Activated CD4-positive, alpha-beta T cell treated with anti-CD3 and anti-CD28 coated beads, Interleukin-2, amount 50 U/mL, for 16 hours (primary cell): ENCODE measurements at places on chromosomes 12 and 14.

GRCh38 chr12:32756476-32757066 lies 874 bp upstream of the YARS2 start:
- no peak for DNase-seq

DNA sequence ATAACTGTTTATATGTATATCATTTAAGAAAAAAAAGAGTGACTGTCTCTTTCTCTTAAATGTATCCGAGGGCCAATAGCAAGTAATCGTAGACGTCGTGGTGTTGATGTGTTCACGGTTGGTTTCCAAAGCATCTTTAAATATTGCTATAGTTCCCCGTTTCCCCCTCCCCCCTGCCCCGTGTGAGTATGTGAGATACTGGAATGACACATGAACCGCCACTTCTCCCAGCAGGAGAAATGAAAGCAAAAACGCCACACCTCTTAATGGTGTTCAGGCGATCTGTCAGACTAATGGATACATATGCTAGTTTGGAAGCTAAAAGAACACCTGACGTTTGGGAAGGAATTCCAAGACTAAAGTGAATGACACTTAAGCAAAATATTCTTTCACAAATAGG lies 258.3 kb downstream of the FOXN3 start:
- DNase-seq, result no peak

DNA sequence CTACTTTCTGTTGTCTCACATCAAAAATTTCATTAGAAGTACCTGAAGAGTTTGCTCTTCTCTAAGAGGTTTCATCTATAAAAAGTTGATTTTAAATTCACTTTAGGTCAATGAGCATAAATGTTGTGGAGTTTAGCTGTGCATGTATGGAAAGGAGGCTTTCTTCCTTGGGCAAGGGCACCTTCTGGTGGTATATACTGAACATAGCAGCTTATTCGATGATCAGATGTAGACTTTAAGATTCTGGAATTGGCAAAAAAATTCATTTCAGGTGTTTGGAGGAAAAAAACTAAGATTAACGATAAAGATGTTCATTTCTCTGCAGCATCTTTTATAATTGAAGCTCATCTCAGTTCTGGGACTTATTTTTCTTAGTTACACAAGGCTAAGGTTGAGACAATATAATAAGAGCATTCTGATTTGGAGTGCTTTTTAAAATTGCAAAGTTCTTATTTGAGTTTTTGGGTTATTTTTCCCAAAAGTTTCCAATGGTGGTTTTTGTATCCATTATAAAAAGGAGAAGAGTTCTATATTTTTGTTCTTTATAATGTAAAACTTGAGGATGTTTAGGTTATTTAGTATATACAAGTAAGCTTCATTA lies 46.8 kb downstream of the TMEM117 start:
- DNase-seq, result peak; percentile 54

DNA sequence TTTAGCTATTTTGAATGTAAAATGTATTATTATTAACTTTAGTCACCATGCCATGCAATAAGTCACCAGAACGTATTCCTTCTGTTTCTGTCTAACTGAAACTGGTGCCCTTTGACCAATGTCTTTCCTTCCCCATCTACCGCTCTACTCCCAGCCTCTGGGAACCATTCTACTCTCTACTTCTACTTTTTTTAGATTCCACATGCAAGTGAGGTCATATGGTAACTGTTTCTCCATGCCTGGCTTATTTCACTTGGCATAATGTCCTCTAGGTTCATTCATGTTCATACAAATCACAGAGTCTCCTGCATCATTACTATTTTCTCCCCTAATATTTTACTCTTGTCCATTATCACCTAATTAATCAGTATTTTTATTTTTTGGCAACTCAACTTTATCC lies 160.1 kb downstream of the TMX1 start:
- DNase-seq, result no peak
